ENCODE measurements at places on chromosomes 2 and 18.

- DNase-seq, result no peak
These were observed 106.9 kb upstream of the GPC1 start for GRCh38 chr2:240328526-240328925.

DNA sequence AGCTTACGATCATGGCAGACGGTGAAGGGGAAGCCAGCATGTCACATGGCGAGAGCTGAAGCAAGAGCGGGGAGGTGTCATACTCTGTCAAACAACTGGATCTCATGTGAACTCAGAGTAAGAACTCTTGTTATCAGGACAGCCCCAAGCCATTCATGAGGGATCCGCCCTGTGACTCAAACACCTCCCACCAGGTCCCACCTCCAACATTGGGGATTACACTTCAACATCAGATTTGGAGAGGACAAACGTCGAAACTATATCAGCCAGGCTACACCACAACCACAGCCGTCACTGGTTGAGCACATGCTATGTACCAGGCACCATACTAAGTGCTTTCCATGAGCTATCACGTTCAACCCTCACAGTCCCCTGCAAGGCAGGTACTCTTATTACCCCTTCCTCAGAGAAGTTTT, 293.8 kb downstream of the PRKCE start:
- no peak for DNase-seq

DNA sequence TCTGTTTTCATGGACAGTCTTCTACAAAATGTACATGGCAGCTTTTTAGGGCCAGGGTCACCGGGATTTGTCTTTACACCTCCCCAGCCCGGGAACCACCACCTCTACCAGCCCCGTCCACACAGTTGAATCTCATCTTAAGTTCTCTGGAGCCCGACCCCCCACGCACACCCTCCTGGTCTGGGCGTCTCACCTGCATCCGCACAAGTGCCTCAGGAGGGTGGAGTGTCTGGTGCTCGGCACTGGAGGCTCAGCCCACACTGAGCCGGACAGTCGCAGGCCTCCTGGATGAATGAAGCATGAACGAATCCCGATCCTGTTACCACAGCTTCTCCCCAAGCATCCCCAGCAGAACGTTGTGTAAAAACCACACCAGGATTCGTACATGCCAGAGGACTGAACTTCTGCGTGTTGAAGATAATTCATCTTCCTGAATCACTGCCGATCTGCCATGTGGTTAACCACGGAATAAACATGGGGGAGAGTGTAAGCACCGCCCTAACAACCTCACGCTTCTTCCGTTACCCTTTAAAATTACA, 162.0 kb downstream of the RTP5 start:
- DNase-seq, result no peak

- no peak for DNase-seq
These were observed 475.6 kb upstream of the MYT1L start for GRCh38 chr2:2806711-2807110.

DNA sequence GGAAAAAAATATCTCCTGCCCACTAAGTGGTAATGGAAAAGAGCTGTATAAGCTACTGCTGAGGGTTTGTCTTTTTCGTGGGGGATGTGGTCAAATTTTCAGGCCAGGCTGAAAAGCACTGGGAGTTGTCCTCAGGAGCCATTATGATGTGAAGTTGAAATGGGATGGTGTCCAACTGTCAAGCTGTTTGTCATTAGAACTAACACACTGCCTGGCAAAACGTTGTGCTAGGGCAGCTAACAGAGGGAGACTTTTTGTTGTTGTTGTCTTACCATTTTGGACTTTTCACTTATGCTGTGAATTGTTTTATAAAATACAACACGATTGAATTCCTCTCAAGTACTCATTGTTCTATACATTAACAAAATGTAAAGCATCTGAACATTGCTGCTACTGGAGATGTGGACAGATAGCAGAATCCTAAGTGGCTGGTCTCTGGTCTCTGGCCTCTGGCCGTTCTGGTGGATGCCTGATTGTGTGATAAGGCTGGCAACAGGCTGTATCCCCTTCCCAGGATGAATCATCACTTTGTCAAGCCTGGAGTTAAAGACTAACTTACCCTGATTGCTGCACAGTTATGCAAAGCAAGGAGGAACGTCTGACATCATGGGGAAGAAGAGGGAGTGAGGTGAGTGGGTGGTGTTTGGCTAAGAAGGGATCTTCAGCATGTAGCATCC, 2.3 kb downstream of the MYO1B start:
- DNase-seq, result no peak

DNA sequence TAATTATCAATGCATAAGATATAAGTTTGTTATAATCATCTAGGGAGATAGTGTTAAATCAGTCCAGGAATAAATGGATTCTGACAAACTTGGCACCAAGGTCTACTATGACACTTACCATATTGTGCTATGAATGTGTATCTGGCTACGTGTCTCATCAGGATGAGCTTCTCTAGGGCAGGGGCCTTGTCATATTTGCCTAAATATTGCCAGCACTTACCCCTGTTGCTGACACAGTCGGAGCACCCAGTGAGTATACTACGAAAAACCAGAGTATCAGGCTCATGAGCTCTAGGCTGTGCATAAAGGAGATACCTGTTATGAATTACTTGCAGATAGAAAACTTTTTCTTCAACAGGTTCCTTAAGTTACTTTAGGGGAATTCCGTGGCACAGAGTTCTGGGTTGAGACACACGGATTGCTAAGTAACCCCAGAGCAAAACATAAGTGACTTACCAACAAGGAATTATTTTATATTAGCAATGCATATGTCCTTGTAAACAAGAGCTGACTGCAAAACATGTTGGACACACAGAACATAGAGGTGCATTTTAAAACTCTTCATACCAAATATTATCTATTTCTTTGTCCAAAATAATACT, 7.7 kb upstream of the TTC39C start:
- no peak for DNase-seq

GRCh38 chr18:58204776-58205442, 160.9 kb downstream of the NEDD4L start:
- DNase-seq, result no peak

- no peak for DNase-seq
These were observed 46.5 kb downstream of the FOSL2 start for GRCh38 chr2:28439127-28439526.

- no peak for DNase-seq
These were observed 203.5 kb downstream of the LPIN1 start for GRCh38 chr2:11949732-11950523.

GRCh38 chr2:55144922-55145820, 86.9 kb downstream of the CLHC1 start:
- no peak for DNase-seq

DNA sequence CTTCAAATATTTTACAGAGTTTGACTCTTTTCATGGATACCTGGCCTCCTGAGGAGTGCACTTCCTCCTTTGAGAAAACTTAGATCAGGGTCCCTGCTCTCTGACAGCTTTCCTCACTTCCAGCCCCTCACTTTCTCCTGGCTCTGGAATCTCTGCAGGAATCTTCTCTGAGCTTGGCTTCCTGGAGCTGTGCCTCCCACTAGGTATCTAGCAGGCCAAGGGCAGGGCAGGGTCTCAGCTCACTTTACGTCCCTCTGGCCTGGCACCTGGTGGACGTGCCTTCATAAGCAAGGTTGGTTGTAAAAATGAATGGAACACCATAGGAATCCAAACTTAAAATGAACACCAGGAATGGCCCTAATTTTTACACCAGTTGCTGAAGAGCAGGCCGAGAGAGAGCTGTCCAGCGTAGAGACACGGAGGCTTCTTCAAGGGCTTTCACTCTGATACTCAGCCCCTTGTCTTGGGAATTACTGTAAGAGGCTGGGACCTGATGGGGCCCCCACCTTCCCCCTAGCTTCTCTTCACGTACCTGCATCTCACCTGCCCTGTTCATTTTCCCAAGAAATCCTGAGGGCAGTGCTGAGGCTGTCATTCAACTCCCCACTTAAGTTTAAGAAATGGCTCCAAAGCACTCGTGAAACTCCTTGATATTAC, 426.9 kb upstream of the ID2 start:
- no peak for DNase-seq

GRCh38 chr2:41920812-41921211, 127.0 kb upstream of the PKDCC start:
- DNase-seq, result no peak

- no peak for DNase-seq
These were observed 1774.8 kb upstream of the CELF4 start for GRCh38 chr18:39340418-39340817.

DNA sequence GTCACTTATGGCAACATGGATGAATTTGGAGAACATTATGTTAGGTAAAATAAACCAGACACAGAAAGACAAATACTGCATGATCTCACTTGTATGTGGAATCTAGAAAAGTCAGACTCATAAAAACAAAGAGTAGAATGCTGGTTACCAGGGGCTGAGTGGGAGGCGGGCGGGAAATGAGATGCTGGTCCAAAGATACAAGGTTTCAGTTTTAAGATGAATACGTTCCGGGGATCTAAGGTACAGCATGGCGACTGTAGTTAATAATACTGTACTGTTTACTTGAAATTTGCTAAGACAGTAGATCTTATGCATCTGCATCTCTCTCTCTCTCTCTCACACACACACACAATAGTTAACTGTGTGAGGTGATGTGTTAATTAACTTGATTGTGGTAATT, 14.2 kb downstream of the FAM110C start:
- DNase-seq, result no peak

- DNase-seq, result no peak
These were observed 29.9 kb upstream of the SELENOI start for GRCh38 chr2:26316041-26316440.

- DNase-seq, result no peak
These were observed 77.6 kb upstream of the OTOF start for GRCh38 chr2:26555246-26556133.

DNA sequence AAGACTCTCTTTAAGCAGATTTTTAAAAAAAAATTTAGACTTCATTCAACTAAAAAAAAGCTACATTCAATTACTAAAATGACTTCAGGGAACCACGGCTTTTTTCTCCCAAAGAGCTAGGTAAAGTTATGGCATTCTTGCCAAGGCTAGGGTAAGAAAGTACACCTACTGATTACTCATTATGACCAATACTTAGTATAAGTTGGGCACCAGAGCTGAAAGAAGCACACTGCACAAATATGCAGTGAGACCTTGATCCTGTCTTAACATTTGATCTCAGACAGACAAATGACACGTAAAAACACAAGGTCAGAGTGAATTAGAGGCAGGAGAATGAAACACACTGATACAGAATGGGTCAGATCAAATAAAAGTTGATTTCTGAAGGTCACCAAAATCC, 88.7 kb downstream of the THADA start:
- no peak for DNase-seq

GRCh38 chr2:161104054-161104553, 56.1 kb upstream of the TANK start:
- DNase-seq, result no peak

- no peak for DNase-seq
These were observed 134.2 kb downstream of the RIF1 start for GRCh38 chr2:151543876-151544275.

DNA sequence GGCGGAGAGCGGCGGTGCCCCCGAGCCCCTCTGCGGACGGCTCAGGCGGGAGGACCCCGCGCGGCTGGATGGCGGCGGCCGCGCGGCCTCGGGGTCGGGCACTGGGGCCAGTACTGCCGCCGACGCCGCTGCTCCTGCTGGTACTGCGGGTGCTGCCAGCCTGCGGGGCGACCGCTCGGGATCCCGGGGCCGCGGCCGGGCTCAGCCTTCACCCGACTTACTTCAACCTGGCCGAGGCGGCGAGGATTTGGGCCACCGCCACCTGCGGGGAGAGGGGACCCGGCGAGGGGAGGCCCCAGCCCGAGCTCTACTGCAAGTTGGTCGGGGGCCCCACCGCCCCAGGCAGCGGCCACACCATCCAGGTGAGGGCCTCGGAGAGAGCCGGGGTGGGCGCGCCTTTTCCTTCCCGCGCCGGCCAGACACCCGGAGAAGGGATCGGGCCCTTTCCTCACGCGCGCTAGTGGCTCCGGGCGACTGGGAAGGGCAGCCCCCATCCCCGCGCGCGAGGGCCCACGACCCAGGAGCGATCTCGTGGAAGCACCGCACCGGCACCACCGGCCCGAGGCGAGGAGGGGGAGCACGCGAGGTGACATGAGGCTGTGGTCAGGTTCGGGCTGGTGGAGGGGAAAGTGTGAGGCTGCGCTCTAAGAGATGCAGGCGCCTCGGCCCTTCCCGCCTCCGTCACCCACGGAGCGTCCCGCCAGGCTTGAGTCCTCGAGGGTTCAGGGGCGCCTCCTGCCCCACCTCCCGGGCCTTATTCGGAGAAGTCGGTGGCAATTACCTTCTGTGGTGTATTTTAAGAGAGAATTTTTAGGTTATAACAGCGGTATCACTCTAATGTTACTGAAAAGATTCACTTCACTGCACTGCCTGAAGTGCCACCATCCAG, 607 bp downstream of the LAMA3 start:
- no peak for DNase-seq

DNA sequence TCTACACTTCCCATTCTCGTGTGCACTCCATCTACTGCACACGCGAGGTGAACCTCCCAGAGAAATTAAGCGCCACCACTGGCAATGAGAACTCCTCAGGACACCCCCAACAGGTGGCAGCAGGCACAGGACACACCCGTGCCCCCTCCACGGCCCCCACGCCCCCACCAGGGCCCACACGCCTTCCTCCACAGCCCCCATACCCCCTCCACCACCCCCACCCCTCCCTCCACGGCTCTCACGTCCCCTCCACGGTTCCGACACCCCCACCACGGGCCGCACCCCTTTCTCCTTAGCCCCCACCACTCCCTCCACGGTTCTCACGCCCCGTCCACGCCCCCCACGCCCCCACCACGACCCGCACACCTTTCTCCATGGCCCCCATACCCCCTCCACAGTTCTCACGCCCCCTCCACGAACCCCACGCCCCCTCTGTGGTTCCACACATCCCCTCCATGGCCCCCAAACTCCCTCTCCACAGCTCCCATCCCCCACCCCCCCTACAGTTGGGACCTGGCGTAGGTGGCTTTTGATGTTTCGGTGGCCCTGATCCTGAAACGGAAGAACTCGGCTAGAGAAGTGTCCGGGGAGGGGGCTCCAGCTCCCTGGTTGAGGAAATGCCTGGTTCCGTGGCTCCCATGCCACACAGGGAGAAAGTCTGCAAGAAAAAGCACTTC, 110.8 kb downstream of the ZNF516 start:
- DNase-seq, result no peak

- DNase-seq, result no peak
These were observed 263.9 kb upstream of the APCDD1 start for GRCh38 chr18:10190564-10190963.

DNA sequence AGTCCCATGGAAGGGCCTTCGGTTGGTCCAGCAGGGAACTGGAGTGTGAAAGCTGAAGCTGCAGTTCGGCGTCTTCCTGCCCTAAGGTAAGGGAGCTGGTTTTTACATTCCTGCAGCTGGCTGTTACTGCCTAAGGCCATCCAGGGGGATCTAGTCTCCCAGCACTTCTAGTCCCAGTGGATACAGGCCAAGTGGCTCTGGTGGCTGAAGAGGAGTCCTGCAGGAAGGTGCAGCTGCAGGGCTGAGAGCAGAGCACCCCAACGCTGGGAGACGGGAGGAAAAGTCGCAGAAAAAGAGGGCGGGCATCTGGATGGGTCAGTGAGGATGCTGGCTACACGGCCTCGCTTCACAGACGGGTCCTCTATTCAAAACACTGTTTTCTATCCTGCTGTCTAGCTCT, 225.0 kb upstream of the HS6ST1 start:
- no peak for DNase-seq
